T1000 (cell line): ENCODE measurements at places on chromosomes 12 and 14.

- DNase-seq = no peak
Measured at GRCh38 chr14:101194373-101195308, 291.1 kb upstream of the RTL1 start.

- no peak for DNase-seq
Measured at GRCh38 chr14:76541594-76542219, 165.8 kb downstream of the ESRRB start.

DNA sequence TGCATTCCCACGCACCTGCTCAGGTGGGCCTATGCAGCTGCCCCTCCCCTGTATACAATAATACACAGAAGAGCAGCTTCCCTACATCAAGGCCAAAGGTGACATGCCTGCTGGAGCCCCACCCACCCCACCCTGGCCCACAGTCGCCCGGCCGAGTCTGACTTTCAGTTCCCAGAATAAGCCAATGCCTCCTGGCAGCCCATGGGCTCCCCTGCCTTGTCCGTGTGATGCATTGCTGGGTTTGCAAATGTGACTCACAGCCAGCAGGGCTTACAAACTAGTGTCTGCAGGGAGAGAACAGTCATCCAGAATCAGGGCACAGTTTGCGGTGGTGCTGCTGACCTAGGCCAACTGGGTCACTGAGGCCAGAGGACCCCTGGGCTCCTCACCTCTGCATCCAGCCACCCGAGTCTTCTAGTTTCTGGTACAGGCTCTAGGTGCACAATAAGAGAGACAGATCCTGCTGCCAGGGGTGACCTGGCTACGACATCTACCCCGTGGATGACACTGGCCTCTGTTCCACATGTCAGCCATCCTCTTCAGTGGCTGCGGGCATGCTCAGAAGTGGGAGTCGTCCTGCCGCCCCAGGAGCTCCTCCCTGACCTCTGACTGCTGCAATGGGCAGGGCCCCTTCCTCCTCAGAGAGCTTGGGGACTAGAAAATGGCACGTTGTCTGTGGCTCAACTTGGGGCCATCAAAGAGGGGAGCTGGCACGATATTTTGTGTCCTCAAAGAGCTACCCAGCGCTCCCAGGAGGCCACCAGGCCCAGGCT is 84.5 kb downstream of the CHGA start:
- peak; percentile 59 for DNase-seq

GRCh38 chr12:106300761-106301160 is 1.8 kb upstream of the TCP11L2 start:
- DNase-seq = no peak

GRCh38 chr12:94139816-94140215 is 8.6 kb upstream of the PLXNC1 start:
- no peak for DNase-seq

GRCh38 chr12:49344486-49345050 is 2.1 kb upstream of the DNAJC22 start:
- no peak for DNase-seq

GRCh38 chr14:32252030-32252670 is 49.1 kb upstream of the RNU6-8 start:
- DNase-seq = peak; percentile 40

- DNase-seq = no peak
Measured at GRCh38 chr14:94447206-94447605, 5.4 kb downstream of the SERPINA11 start.

GRCh38 chr12:124689631-124690030 is 122.2 kb upstream of the NCOR2 start:
- DNase-seq = no peak

DNA sequence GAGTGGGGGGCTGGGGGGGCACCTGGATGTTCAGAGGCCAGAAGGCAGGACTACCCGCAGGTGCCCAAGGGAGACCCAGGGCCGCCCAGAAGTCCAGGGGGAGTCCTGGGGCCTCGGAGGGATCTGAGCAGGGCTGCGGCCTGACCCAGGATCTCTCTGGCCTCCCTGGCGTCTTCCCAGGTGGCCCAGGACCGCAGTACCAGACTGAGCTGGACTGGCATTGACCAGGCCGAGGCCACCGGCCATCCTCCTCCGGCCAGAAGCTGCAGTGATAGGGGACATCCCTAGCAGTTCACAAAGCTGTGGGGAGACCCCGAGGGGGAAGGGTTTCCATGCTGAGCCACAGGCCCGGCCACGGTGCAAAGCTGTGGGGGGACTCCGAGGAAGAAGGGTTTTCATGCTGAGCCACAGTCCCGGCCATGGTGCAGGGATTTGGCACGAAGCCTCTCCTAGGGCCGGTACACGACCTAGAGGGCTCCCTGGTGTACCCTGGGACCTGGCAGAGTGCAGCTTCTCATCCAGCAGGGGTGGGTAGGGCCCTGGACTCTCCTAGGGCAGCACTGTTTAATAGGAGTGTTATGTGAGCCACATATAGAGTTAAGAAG is 24.4 kb downstream of the FBRSL1 start:
- DNase-seq = no peak

DNA sequence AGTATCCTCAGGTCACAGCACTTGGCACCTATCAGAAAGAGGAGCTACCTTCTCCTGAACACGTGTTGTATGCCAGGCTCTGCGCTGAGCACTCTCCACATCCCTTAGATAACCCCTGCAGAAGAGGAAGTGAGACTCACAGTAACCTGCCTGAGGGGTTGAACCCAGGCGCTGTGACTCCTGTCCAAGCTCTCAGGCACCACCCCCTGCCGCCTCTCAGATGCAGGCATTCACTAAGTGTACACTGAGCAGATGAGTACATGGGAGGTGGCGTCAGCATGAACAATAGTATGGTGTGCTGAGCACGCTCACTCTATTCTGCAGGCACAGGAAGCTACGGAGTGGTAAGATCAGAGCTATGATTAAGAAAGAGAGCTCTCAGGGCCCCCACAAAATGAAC is 21.0 kb upstream of the RIC8B start:
- no peak for DNase-seq
